Hippocampal formation (tissue), 2 donors: ENCODE measurements at places on chromosomes 12 and 14.

DNA sequence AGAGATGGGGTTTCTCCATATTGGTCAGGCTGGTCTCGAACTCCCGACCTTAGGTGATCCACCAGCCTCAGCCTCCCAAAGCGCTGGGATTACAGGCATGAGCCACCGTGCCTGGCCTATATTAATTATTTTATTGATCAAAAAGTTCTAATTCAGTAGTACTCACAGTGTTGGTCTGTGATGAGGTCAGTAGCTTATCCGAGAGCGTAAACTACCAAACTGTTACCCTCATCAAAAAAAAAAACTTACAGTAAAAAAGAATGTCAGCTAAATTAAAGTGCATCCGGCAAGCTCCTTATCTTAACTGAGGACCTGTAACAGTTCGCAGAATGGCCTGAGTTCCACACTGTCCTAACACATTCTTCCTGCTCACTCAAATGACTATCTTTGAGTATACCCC, 228.2 kb downstream of the SOX5 start:
- DNase-seq: no peak

- DNase-seq: no peak
Observed at GRCh38 chr12:111387747-111388323, 17.9 kb upstream of the SH2B3 start.

- peak; percentile 64 for DNase-seq
Observed at GRCh38 chr12:6200256-6201212, at the start of gene CD9. Gene CD9 (plus strand): TSS chr12:6200400. CDS start chr12:6200500, 100 bp downstream.

DNA sequence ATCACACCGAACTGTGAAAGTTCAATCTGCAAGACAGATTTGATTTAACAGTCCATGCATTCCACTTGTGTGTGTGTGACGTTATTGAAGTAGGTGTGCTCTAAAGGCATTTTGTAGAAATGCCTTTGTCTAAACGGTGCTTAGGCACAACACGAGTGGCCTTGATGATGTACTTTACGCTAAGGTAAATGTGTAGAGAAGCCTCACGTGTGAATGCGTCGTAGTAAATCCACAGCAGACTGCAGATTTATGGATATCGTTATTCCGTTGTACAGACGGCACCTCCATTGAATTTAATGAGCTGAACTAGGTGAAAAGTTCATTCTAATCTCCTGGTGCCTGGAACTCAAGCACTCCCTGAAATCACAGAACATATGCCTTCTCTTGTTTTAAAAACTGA, 202.8 kb upstream of the STXBP6 start:
- DNase-seq: no peak

DNA sequence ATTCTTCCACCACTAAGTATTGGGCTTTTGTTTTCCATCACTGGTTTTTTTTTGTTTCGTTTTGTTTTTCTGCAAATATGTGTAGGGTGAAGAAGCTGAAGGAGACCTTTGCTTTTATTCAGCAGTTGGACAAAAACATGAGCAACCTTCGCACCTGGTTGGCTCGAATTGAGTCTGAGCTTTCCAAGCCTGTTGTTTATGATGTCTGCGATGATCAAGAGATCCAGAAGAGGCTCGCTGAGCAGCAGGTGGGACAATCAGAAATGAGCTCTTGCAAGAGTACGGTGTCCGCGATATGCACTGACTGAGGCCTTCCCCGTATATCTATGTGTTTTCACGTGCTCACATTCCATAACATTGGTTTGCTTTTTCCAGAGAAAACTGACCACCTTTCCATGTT, 91.5 kb downstream of the ESR2 start:
- DNase-seq: no peak

- DNase-seq: no peak
Observed at GRCh38 chr12:106924268-106924861, 31.3 kb upstream of the TMEM263 start.
